SJCRH30 (cell line): ENCODE measurements at places on chromosomes 5 and 9. TPM values are rescaled to one million over a fixed set of nuclear protein-coding genes. Genes with fewer than 3 reads are reported as not detected.
A peak's percentile ranks its signal among the peaks of the same experiment; 100 is the strongest.

GRCh38 chr5:115586525-115587146 lies 15.6 kb downstream of the TICAM2 start:
- DNase-seq: no peak

DNA sequence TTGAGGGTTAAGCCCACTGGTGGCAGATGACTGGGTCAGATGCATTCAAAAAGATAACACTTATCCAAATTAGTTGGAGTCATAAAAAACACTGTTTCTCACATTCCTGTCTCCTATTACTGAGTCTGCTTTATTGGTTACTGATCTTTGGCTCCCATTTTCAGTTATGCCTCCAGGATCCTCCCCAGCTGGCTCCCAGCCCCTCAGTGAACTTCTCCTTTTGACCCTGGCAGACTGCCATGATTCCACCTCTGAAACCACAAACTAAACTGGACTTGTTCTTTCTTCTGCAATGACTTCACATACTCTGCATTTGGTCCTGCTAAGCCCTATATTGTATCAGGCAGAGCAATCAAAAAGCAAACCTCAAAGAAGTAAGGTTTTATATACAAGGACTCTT lies 860.8 kb upstream of the DMAC1 start:
- peak; percentile 93 for DNase-seq

DNA sequence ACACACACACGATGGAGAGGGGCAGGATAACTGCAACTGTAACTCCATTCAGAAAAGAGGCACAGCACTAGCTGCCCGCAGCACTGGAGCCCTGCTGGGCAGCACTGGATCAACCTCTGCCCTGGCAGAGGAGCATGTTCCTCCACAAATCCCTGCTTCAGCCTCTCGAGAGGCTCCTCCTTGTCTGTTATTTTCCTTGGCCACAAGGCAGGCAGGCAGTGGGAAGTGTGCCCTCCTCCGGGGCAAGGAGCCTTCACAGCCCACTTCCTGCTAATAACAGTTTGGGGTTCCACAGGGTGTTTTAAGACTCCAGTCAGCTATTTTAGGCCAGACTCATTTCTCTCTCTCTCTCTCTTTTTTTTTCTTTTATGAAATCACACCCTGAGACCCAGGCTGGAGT lies 11.8 kb downstream of the FXN start:
- DNase-seq: no peak

- no peak for DNase-seq
These were observed 187.1 kb downstream of the ARHGEF28 start for GRCh38 chr5:73812962-73813588.

GRCh38 chr5:127143722-127144121 lies 70.4 kb upstream of the C5orf63 start:
- no peak for DNase-seq

GRCh38 chr9:95171001-95171400 lies 146.5 kb downstream of the FANCC start:
- DNase-seq: no peak

DNA sequence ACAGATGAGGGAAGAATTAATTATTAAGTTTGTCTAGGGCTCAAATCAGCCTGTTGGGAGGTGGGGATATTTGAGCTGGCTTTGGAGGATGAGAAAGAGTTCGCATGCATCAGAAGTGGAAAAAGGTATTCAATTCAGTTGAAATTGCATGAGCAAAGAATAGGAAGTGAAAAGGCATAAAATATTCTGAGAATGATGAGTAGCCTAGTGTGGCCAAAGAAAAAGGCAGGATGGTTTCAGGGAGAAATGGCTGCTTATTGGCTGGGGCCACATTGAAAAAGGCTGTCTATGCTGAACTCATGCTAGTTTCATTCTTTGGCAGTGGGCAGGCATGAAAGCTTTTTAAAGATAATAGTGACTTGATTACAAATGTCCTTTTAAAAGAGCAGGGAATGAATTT lies 235.4 kb upstream of the RIOK2 start:
- DNase-seq: no peak

DNA sequence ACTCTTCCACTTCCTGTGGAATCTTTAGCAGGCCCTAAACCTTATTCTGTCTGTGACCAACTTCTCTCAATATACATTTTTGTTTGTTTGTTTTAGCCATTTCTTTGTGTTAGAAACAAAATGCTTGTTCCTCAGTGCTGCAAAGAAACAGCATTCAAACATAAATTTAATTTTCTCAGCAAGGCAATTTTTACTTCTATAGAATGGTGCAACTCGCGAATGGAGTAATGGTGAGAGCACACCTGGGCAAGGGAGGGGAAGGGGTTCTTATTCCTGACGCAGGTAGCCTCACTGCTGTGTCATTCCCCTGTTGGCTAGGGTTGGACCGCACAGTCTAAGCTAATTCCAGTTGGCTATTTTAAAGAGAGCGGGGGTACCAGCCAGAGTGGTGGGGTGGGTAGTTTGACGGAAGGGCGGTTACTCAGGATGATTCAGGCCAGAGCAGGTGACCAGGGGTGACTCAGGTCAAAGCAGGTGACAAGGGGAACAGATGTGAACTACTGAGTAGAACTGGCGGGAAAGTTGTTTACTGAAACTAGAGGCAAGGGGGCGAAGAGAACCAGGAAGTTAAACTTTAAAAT lies 21.4 kb downstream of the ZNF169 start:
- DNase-seq: no peak

GRCh38 chr5:125152044-125152443 lies 405.6 kb upstream of the ZNF608 start:
- no peak for DNase-seq

DNA sequence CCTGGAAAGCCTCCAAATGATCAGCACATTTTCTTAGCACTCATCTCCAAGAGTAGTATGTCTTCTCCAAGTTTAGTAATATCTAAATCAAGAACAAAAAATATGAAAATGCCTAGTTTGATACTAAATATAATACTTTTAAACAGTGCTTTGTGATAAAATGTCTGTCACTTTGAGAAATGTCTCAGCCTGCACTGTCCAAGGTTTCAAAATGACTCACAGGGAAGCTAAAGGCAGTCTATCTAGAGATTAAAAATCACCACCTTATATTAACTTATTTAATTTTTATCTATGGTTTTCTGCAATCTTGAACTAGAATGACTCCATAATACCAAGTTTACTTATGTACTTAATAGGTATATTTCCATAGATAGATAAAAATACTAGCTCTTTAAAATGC lies 633.0 kb upstream of the C9orf72 start:
- DNase-seq: no peak

DNA sequence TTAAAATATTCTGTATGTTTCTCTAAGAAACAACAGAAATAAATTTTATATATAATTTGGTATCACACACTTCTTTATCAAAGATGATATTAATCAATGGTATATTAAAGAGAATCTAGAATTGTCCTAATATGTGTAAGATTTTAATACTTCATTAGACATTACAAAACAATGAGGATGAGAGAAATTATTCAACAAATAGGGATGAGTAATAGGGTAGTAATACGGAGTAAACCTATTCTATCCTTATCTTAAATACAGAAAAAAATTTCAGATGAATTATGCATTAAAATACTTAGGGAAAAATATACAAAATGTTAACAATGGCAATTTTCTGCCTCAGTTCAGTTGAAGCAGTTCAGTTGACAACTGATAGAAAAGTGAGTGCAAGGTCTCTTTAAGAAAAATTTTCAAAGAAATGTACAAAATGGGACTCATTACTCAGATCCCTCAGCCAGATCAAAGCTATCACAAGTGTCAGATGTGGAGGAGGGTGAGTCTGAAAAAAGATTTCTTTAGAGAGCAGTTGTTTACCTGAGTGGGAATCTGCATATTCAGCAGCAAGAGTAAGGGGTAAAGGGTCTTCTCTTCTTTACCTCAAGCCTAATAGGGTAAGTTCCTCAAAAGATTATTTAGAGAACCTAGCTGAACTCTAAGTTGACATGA lies 56.7 kb upstream of the GCNT4 start:
- no peak for DNase-seq

GRCh38 chr9:81492710-81493447 lies 196.5 kb downstream of the TLE1 start:
- peak; percentile 84 for DNase-seq

DNA sequence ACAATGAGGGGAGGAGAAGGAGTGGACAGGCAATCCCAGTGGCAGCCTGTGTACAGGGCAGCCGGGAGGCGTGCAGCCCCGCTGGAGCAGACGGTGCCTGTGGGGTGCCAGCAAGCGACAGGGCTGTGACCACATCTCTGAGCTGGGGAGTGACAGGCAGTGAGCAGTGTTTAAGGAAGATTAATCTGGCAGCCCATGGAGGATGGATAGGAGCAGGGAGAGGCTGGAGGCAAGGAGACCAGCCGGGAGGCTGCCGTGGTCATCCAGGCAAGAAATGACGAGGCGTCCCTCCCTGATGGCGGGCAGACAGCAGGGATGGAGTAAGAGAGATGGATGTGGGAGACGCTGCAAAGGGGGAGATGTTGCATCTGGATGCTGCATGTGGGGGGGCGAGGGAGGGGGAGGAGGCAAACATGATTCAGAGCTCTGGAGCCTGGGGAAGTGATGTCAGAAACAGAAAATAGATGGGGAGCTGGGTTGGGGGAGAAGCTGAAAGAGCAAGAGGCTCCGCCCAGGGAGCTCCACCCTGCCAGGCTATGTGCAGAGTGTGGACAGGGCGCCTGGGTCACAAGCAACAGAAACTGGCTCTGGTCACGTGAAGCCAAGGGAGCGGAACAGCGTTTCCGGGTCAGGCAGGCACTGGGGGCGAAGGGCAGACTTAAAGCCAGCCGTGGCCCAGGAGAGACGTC lies 12.6 kb downstream of the UNC5A start:
- DNase-seq: no peak

- peak; percentile 93 for DNase-seq
These were observed 11.1 kb downstream of the EXD3 start for GRCh38 chr9:137411645-137412380.

- no peak for DNase-seq
These were observed 56.7 kb upstream of the GARNL3 start for GRCh38 chr9:127207734-127208410.

DNA sequence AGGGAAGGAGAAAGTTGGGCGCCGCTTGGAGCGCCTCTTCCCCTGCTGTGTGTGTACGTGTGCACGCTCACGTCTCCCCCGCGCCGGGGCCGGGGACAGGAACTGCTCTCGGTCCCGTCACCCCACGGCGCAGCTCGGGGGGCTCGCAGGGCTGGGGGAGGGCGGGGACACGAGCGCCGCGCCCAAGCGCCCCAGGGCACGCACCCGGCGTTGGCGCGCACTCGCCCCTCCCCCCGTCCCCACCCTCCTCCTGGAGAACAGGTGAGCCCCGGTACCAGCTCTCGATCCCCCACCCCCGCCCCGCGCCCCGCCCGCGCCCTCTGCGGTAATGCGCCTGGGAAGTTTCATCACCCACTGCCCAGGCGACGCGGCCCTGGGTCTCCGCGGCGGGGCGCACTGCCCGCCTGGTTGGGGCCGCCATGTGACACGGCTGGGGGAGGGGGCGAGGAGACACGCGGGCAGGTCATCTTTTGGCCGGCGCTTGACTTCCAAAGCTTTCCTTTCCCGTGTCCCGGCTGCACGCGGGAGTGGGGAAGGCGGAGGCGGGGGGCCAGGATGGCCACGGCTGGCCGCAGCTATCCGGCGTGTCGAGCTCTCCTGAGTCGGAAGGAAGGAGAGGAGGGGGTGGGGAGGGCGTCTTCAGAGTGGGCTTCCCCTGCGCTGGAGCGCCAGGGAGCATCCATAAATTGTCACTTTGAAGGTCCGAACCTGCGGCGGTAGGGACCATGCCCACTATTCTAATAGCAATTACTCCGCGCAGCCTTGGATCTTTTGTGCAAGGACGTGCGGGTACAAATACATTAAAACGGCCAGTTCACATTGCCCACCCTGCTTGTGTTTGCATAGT lies 1.5 kb upstream of the STC2 start:
- peak; percentile 65 for DNase-seq

DNA sequence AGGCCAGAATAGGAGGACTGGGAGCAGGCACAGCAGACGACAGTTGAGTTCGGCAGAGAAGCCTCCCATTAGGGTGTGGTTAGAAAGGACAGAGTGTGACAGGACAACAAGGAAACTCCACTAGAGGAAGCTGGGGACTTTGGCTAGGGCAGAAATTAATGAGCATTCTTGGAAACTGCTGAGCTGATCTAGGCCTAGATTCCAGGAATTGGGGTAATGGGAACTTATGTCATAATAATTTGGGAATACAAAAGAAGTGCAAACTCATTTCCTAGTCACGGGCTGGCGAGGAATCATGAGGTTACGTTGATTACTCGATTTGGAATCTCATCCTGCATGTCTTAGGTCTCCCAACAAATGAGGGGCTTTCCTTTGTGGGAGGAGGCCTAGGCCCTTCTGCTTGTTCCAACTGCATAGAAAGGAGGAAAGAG lies 144.6 kb upstream of the RPS23 start:
- no peak for DNase-seq

DNA sequence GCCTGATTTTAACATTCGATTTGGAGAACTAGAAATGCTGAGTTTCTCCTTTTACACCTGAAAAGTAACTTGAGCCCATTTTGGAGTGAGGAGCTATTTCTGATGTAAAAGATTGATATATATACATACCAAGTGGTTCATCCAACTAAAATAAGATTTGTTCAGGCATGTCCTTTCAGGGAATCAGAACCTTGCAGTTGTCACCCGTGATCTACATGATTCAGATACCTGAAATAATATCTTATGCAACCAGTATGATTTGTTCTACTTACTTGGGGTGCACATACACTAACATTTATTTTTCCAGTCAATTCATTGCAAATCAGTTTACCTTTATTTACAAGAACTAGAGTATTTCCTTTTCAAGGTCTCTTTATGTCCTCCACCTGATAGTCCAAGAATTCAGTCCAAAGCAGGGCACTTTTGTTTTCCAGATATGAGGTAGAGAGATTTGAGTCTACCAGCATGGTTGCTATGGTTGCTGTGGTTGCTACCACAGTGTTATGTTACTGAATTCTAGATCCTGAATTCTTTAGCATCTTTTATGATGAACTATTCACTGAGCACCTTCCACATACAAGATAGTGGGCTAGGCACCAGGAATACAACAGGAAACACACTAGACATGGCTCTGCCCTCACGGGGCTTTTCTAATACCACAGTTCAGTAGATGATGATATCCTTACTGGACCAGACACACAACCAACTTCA lies 49.3 kb downstream of the CCL28 start:
- no peak for DNase-seq

DNA sequence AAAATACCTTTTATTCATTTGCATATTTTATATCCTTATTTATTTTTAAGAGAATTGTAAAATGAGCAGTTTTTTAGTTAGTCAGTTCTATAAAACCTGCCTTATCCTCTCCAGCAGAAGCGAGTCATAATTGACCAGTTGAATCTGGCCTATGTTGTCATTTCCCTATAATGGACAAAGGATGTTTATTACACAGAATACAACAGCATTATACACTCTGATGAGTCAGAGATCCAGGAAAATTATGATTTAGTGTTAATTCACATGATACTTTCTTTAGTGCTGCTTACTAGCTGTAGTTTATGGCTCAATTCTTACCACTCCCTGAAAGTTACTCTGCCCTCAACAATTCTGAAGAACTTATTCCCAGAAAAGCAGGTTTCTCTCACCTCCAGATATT lies 26.8 kb upstream of the LURAP1L start:
- DNase-seq: no peak

The LRRC19 gene
- total RNA-seq: not detected in 2 replicates

The LVRN gene
- total RNA-seq: 0.53 TPM in 2 replicates

The CATSPER3 gene
- total RNA-seq: not detected in 2 replicates

The LCN12 gene
- total RNA-seq: not detected in 2 replicates

The RALGPS1 gene
- 1.8 and 2.3 TPM in 2 replicates for total RNA-seq

The ZNG1A gene
- total RNA-seq: 79.4 and 91.8 TPM in 2 replicates

The HRH2 gene
- total RNA-seq: 0.15 TPM in 1 of 2 replicates, not detected in the other

The ERAP2 gene
- total RNA-seq: 4.2 and 6.7 TPM in 2 replicates

The SCGB3A2 gene
- not detected in 2 replicates for total RNA-seq

The MAP1B gene
- 19.0 and 19.2 TPM in 2 replicates for total RNA-seq

The IQGAP2 gene
- total RNA-seq: 8.5 and 11.4 TPM in 2 replicates
